Activated CD4-positive, alpha-beta T cell treated with anti-CD3 and anti-CD28 coated beads, Interleukin-2, amount 50 U/mL, for 48 hours (primary cell): ENCODE measurements at places on chromosomes 7 and 10.

GRCh38 chr7:51366930-51367613, 50.5 kb upstream of the COBL start:
- DNase-seq = peak; percentile 7

DNA sequence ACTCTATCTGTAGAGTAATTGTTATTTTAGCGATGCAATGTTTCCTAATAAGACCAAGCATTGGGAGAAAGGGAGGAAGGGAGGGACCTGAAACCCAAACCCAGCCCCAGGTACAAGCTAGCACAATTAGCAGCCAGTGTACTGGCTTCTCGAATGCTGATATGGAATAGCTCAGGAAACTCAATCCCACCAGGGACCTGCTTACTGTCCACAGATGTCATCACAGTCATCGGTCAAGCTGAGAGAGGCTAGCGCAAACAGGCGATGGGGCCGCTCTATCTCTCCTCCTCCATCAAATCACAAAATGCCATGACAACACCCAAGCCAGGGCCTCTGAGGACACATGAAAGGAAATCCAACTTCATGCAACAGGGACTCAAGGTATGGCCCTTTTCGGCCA, 192.1 kb downstream of the KCNMA1 start:
- DNase-seq = no peak

DNA sequence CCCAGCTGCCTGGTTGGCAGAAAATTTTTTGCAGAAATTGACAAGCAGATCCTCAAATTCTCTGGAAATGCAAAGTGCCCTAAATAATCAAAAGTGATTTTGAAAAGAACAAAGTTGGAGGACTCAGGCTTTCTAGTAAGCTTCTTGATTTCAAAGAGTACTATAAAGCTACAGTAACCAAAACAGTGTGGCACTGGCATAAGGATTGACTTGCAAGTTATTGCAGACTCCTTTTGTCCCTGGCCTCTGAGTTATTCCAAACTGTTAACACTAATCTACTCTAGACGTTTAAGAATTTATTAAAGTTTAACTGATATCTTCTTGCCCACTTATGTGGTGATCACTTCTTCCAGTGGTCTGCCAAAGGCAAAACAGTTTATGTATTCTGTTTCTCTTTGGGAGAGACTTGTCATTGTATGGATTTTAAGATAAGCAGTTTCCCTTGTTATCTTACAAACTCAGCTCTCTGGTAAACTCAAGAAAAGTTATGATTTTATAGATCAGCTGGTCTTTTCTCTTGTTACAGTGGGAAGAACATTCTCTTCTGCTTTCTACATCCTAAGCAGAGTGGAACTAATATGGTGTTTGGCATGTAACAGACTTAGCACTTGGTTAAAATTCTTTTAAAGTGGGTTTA, 41.4 kb downstream of the LOXL4 start:
- no peak for DNase-seq

GRCh38 chr7:69674701-69675182, 76.5 kb downstream of the AUTS2 start:
- no peak for DNase-seq

- no peak for DNase-seq
These were observed 181.5 kb upstream of the GNAI1 start for GRCh38 chr7:79953130-79953529.

DNA sequence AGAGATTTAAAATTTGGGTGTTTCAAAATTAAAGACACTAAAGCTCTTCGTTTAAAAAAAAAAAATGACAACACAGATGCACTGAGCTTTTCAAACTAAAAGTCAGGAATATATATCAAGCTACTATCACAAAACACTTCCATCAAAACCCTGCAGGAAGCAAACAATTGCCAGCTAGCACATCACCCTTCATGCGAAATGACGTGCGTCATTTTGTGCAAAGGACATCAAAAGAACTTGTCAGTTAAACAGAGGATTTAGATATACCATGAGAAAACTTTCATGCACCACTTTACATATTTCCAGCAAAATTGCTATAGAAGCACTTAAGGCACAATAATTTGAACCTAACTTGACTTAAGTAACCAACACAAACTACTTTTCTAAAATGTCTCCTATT, 264.7 kb downstream of the GRM8 start:
- DNase-seq = no peak

- no peak for DNase-seq
These were observed 320.5 kb downstream of the PHF14 start for GRCh38 chr7:11294218-11294617.

- no peak for DNase-seq
These were observed 295.4 kb upstream of the FZD1 start for GRCh38 chr7:90968871-90969270.

- no peak for DNase-seq
These were observed 11.9 kb upstream of the GTPBP4 start for GRCh38 chr10:976316-976715.

- DNase-seq = no peak
These were observed 60.6 kb downstream of the GLRX3 start for GRCh38 chr10:130196511-130197487.

GRCh38 chr7:105672801-105673200, 91.5 kb upstream of the EFCAB10 start:
- no peak for DNase-seq

DNA sequence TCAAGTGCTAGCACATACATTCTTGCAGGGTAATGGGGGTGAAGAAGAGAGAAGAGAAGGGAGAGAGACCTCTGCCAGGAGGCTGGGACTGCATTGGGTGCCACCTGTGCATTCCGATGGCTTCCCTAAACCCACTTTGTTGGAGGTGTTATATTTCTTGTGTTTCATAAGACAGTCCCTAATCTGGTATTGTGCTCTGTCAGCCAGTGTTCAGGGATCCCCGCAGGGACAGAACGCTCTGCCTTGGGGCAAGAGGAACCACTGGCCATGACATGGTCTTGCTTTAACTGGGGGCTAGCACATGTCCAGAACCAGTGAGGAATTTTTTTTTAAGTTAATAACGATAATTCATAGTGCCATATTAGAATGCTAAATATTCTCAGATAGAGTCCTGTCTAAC, 365.2 kb upstream of the GALNT17 start:
- DNase-seq = no peak

GRCh38 chr7:80213814-80214213, 79.2 kb downstream of the GNAI1 start:
- no peak for DNase-seq

GRCh38 chr7:30852308-30852684, 59.4 kb upstream of the AQP1 start:
- DNase-seq = no peak

DNA sequence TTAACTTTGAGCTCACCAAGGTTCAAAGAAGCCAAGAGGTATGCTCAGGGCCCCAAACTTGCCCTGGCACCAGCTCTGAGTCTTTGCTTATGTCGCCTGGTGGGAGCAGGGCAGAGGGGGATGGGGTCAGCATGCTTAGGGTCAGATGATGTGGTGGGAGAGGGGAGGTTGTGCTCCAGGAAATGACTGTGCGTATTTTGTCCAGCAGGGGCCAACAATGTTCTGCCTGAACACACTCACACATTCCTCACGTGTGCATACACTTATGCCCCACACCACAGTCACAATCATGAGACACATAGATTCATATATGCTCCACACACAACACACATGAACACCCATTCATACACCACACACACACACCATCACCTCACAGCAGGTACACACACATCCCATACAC, 4.4 kb upstream of the RAMP3 start:
- DNase-seq = no peak

DNA sequence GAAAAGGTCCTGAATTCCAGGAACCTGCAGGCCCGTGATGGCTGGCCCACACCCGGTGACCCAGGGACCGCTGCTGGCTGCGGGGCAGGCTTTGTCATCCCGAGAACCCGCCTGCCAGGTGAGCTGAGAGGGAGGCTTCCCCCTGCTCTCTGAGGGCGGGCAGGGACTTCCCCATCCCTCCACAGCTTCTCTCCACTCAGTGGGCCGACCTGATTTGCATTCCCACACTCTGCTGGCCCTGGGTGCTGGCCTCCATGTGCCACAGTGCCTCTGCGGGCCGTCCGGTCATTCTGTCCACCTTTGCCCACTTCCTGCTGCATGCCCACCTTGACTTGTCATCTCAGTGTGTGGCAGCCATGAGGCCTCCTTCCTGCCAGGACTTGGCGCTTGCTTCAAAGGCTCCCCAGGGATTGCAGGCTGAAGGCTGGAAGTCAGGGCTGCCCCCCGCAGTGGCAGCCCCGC, 35.3 kb downstream of the PALD1 start:
- DNase-seq = peak; percentile 57

DNA sequence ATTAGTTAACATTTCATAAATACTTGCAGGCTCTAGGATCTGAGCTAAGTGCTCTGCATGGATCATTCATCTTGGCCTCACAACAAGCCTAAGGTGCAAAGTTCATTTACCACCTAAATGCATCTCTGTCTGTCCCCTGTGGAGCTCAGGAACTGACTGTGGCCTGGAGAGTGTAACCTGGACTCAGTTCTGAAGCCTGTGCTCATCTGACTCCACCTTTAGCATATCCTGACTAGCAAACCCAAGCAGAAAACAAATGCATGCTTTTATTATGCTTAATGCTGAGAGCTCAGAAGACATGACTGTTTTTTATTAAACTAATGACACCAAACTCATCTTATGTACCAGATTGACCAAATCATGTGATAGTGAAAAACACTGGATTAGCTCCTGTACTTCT, 245.6 kb upstream of the INHBA start:
- DNase-seq = no peak

GRCh38 chr10:68550747-68551411, 9.3 kb upstream of the TET1 start:
- peak; percentile 48 for DNase-seq

GRCh38 chr7:155705623-155706360, 61.3 kb downstream of the RBM33 start:
- no peak for DNase-seq

DNA sequence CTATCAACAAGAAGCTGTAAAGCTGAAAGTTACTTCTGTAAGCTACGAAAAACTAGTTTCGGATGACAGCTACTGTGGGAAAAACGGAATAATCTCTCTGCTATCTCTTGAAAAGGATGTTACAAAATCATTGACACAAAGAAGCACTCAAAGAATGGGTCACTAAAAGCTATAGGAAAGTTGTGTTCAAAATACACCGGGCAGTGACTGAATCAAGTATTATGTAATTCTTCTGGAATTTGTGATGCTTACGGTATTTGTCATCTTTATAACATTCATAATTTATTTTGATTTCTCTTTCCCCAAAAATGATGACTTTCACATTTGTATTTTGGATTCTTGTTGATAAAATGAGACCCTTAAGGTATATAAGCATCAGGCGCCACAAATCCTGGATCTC, 112.1 kb upstream of the KLF6 start:
- DNase-seq = no peak

DNA sequence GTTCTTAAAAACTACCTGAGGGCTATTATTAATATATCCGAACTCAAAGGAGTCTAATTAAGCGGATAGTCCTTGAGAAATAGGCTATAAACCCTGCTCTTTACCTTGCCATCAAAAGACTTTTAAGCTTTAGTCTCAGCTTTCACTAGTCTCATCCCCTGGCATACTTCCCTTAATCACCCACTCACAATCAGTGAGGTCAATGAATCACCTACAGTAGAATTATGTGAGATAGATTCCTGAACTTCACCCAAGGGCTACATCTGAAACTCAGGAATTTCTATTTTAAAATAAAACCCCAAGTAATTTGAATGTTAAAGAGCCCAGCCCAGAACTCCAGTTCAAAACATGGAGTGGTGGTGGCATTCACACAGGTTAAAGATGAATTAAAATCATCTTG, 108.7 kb downstream of the ETV1 start:
- DNase-seq = no peak

DNA sequence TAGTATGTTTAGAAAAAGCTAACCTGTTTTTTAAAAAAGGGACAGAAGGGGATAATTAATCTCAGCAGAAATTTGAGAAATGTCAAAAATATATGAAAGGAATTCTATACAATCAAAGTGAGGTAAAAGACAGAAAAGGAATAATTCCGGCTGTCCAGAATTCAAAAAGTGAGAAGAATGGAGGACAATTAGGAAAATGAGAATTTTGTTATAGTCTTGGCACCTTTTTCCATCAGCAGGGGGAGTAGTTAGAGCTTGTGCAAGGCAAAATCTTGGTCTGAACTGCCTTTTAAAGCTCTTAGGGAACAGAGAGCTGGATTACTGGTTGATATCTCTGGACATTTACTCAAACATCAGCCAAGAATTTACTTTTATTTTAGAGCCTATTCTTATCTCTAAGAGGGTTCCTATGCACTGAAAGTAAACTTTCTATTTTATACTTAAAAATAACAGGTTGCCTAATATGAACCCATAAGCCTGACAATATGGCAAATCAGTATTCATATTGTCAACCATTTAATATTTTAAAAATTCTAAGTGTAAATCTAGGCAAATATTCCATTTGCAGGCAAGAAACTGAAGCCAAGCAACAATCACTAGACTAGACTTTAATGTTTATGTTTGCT, 185.6 kb downstream of the ANK3 start:
- no peak for DNase-seq

DNA sequence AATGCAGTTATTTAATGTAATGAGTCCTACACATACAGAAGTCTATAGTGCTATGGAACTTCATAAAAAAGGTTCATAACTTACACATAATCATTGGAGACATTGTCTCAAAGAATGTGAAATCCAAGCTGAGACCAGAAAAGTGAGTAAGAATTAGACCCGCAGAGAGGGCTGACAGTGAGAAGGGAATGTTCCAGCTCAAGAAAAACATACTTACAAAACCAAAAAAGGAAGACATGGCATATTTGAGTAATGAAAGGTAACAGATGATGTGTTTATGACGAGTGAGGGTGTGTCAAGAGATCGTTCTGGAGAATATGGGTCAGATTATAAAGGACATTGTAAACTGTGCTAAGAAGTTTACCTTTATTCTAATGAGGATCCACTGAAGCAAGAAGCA, 566.5 kb downstream of the ATRNL1 start:
- no peak for DNase-seq

DNA sequence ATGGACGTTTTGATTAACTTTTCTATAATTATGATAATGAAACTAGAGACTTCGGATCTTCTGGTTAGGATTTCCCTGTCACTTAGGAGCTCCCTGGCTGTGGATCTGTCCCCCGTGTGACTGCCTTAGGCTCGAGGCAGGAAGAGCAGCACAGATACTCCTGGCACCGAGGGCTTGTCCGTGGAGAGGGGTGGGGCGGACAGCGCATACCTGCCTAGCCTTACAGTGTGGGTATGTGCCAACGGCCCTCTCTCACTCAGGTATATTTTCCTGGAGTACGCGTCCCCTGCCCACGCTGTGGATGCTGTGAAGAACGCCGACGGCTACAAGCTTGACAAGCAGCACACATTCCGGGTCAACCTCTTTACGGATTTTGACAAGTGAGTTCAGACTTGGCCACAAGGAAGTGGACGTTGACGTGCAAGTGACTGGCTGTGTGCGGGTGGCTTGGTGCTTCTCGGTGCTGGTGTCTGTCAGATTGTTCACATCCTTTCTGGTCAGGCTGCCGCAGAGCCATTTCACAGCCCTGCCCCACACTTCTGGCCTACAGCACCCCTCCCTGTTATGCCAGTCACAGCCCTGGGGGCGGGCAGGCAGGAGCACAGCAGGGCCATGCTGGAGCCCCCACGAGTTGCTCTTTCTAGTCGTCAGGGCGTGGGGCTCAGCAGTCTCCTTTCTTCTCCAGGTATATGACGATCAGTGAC, 7.9 kb downstream of the EIF3B start:
- no peak for DNase-seq

GRCh38 chr10:57791546-57791945, 476.1 kb downstream of the IPMK start:
- DNase-seq = no peak
